ENCODE measurements at places on chromosomes 7 and 10. TPM values are rescaled to one million over a fixed set of nuclear protein-coding genes. Genes with fewer than 3 reads are reported as not detected.
A peak's percentile ranks its signal among the peaks of the same experiment; 100 is the strongest.

The RBAK gene
- 1.8 TPM for polyA plus RNA-seq

The LBX1 gene
- not detected for polyA plus RNA-seq

The ING3 gene
- 33.7 TPM for polyA plus RNA-seq

The ZNF33B gene
- polyA plus RNA-seq = 9.4 TPM

The AZGP1 gene
- polyA plus RNA-seq = not detected

The TLX1 gene
- polyA plus RNA-seq = not detected

The ITPRID1 gene
- not detected for polyA plus RNA-seq

The SP4 gene
- polyA plus RNA-seq = 9.0 TPM

The KEL gene
- polyA plus RNA-seq = not detected

The SLC39A12 gene
- polyA plus RNA-seq = not detected

The CALD1 gene
- 0.07 TPM for polyA plus RNA-seq

The SGMS1 gene
- polyA plus RNA-seq = 11.8 TPM

The EPO gene
- polyA plus RNA-seq = not detected

The CYP2C19 gene
- polyA plus RNA-seq = not detected

GRCh38 chr7:44287488-44288380 lies 37.7 kb downstream of the CAMK2B start:
- DNase-seq = no peak

- no peak for DNase-seq
Measured at GRCh38 chr7:22625251-22625650, 101.7 kb upstream of the IL6 start.

GRCh38 chr7:98126311-98127142 lies 19.9 kb downstream of the LMTK2 start:
- DNase-seq = no peak

DNA sequence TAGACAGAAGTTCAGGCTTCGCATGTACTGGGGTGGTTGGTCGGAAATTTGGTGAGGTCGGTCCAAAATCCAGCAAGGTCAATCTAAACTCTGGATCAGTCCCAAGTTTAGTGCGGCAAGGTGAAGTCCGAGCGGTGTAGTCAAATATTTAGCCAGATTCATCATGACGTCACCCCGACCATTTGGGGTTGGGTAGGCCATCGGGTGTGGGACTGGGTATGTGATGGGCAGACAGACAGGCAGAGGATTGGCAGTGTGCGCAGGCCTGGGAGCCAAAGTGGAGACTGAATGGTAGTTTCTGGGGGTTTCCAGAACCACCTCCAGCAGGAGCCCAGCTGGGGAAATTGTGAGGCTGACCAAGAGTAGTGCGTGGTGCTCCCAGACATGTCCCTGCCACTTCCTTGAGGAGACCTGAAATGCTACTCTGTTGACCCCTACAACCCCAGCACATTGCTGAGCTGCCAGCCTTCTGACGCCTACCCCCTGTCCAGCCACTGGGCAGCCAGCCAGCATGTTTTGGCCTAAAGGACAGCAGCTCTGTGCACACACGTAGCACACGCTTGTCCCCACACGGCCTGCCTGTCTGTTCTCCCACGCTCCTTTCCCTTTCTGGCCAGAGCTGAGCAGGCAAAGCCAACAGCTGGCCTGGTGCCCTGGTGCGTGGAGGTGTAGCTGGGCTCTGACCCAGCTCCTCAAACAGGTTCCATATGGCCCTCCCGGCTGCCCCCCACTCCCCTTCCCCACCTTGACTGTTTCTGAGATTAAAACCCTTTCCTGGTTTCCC lies 55.9 kb downstream of the FAM241B start:
- no peak for DNase-seq

GRCh38 chr10:78960316-78960800 lies 108.4 kb upstream of the ZMIZ1 start:
- DNase-seq = no peak

GRCh38 chr7:151768805-151769187 lies 108.1 kb downstream of the PRKAG2 start:
- no peak for DNase-seq

- no peak for DNase-seq
Measured at GRCh38 chr10:30111340-30112022, 52.1 kb upstream of the JCAD start.

DNA sequence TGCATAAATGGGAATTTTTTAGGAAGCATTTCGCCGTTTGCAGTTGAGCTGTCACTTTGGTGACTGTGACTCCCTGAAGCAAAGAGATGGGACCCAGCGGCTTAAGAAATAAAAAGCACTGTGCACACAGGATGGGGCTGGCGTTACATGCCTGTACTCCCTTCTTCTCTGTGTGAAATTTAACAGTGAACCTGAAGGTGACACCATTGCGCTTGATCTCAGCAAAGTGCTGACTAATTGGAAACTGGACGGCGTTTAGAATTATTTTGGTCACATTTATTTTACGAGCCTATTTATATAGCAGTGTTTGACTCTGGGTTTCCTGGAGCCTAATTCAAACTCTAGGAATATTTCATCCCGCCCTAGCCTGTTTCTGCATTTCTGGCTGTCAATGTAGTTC lies 146.2 kb downstream of the PAXIP1 start:
- no peak for DNase-seq

DNA sequence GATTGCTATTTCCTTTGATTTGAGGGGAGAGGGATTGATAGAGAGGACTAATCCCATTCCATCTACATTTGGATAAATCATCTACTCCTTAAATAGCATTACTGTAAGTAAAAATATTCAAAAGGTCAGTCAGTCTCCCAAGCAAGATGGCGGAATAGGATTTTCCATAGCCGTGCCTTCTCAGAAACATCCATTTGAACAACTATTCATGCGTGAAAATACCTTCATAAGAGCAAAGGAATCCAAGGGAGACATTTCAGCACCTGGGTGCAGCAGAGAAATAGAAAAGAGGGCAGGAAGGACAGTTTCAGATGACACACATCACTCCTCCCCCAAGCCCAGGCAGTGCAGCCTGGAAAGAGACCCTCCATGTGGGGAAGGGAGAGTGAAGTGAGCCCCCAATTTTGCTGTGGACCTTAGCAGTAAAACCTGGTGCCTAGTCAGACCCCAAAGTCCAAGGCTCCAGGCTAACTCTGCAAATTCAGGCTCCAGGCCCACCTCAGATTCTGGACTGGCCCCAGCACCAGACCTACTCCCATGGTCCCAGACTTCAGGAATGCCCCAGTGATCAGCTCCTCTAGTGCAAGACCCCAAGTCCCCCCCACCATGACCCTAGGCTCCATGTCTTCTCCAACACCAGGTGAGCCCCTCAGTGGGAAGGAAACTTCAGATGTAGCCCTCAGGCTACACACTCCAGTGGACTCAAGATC lies 104.3 kb upstream of the LANCL2 start:
- DNase-seq = no peak

DNA sequence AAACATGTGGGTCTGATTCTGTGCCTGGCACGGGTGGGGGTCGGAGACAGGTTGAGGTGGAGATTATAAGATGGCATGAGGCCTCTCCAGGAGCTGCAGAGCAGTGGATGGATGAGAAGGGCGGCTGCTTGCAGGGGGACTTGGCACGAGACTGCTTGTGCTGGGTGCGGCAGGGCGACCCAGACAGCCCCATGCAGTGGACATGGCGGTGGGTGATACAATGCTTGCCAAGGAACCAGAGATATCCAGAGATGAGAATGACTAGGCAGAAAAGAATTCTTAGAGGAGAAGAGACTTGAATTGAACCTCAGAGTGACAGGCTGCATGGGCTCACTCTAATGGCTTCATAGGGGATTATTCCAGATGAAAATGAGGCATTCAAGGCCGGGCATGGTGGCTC lies 145.4 kb downstream of the NEURL1 start:
- no peak for DNase-seq

- DNase-seq = no peak
Measured at GRCh38 chr10:99008054-99008453, 227.6 kb downstream of the HPSE2 start.

- no peak for DNase-seq
Measured at GRCh38 chr10:7787150-7787856, 490 bp downstream of the KIN start.

DNA sequence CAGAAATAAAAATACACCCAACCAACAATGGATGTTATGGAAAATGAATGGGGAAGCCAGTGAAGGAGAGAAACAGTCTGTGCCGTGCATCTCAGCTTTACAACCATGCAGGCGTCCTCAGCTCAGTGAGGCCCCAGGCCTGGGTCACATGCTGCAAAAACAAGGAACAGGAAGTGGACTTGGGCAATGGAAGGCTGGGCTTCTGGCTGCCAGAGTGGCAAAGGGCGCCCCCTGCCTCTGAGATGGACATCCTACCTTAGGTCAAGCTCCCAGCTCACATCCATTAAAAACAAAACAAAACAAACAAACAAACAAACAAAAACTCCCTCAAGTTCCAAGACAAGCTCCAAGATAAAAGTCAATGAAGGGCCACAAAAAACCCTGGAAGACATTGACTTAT lies 54.7 kb upstream of the AFAP1L2 start:
- DNase-seq = peak; percentile 21

DNA sequence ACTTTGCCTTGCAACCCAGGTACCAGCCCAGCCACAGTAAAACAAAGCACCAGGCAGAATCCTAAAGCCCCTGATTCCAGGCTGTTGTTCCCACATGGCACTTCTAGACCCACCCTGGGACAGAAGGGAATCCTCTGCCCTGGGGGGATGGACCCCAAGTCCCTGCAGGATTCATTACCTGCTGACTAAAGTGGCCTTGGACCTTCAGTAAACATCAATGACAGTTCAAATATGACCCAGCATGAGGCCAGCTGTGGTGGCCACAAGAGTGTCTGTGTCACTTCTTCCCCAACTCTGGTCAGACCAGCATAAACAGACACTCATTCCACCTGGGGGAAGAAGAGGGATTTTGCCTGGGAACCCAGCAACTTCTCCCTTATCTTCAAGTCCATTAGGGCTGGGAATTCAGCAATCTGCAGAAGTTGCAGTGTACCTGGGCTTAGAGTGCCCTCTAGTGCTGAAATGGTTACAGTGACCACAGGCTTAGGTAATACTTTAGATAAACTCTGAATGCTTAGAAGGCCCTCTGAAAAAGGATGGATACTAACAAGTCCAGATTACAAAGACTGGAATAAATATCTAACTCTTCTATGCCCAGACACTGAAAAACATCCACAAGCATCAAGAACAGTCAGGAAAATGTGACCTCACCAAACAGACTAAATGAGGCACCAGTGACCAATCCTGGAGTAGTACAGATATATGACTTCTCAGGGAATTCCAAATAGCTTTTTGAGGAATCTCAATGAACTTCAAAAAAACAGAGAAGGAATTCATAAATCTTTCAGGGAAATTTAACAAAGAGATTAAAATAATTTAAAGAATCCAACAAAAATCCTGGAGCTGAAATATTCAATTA lies 108.5 kb upstream of the TMEM168 start:
- peak; percentile 42 for DNase-seq

GRCh38 chr10:79310200-79310865 lies 36.9 kb upstream of the PPIF start:
- no peak for DNase-seq

DNA sequence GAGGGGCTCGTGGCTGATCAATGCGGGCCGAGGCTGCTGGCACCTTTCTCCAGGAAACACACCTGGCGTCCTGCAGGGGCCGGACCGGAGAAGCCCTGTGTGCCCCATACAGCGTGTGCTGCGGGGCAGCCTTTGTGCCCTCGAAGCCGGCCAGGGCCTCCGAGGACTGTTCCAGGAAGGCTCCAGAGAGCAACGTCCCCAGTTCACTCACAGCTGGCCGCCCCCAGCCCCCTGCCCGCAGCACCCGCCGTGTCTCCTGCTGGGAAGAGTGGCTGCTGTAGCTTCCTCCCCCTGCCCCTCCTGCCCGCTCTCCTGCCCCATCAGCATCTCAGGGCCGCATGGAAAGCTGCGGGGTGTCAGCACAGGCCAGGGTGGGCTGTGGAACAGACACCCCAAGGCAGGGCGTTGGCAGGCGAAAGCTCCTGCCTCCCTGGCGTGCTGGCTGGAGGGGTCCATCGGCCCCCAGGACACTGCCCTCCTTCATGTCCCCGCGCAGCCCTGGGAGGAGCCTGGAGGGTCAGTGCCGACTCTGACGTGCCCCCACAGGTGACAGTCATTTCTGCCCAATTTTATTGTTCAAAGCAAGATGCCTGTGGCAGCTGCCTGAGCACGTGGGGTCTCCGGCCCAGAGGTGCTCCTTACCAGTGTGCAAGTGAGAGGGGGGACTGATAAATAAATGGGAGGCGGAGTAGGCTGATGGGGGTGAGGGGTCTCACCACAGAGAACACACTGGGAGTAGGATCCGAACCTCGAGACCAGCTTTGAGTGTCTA lies 95.8 kb upstream of the DIP2C start:
- no peak for DNase-seq

GRCh38 chr7:70355198-70356020 lies 757.1 kb downstream of the AUTS2 start:
- DNase-seq = no peak

DNA sequence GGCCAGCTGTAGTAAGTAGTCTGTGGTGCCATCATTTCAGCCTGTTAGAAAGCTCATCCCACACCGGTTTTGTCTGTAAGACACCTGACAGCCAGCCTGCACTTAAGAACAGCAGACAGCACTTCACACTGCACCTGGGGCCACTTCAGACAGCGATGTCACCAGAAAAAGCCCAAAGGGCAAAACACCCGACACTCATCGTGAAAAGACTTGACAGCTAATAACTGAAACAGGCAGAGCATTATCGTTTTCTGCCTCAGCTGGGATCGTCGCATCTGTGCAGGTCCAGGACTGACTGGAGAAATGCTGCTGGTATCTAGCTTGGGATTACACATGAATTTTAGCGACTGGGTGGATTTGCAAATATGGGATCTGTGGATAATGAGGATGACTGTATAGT lies 16.8 kb upstream of the LAT2 start:
- DNase-seq = no peak

DNA sequence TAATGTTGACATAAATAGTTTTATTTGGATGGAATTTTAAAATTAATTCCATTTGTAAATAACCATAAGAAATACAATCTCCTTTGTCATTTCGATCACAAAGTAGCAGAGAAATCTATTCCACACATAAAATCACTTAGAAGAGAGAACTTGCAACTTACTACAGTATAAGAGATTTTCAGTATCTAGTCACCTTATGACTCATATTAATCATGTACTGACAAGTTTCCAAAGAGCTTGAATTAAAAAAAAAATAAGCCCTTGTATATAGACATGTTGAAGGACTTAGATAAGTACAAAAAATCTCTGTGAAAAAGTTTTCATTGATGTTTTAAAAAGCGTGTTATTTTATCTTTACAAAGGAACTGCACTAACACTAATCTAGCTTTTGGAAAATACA lies 207.1 kb upstream of the ETV1 start:
- DNase-seq = no peak

DNA sequence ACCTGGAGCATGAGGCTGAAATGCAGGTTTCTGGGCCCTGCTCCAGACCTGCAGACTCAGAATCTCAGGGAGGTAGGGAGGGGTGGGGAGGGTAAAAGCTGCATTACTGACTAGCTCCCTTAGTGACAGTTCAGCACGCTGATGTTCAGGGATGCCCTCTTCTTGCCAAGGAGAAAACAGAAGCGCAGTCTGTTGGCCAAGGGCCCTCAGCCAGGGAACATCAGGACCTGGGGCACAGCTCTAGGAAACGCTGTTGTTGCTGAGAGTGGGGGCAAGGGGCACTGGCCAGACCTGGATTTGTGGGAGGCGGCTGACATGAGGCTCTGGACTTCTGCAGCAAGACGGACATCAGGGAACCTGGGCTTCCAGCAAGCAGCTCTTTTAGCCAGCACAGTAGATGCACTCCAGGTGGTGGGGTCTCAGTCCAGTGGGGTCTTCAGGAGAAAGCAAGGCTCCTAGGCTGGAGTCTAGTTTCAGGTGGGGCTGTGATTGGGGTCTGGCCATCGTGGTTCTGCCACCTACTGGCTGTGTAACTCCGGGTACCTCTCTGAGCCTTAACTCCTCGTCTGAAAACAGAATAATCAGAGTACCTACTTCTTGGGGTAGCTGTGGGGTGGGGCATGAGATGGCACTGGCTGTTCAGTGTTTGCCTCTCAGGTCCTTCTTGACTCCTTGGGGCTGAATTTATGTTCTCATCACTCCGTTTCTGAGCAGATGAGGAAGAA lies 72.9 kb upstream of the PRLHR start:
- no peak for DNase-seq
